Left forelimb (tissue), 1 donor: ENCODE measurements at places on chromosomes 2 and 18.

- no peak for DNase-seq
Observed at GRCh38 chr2:135728064-135728743, 13.5 kb upstream of the UBXN4 start.

DNA sequence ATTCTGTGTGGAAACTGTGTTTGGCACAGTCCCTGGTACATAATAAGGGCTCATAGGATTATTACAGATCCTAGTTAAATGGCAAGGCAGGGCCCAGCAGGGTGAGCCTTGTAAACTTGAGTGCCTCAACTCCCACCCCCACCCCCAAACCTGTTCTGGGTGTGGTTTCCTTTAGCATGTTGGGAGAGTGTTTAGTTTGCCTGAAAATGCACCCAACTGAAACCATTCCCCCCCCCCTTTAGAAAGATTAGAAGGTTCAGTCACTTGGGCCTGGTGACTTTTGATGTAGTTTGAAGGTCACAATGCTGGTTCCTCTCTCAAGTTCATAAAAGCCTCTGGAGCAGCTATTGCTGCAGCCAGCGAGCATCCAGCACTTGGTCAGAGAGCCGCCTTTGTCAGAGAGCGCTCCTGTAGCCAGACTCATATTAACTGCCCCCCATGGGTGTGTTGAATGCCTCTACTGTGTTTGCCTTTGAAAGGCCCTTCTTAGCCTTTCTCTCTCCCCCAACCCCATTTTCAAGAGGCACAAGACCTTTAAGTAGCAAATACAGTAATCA is 113.7 kb downstream of the SPTBN1 start:
- no peak for DNase-seq

GRCh38 chr2:231362555-231363184 is 32.8 kb upstream of the B3GNT7 start:
- DNase-seq: no peak

DNA sequence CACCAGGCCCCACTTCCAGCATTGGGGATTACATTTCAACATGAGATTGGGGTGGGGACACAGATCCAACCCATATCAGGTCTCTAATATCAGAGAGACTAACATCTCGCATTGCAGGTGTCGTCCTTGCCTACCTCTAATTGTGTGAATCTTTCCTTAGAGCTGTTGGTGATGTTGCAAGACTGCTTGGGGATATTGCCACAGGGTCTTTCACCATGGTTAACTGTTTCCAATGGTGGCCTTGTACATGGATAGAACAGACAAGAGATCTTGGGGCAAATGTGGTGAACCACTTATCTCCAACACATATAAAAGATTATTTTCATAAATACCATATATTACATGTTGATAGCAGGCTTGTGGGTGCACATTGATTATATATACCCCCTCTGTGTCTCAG is 270.3 kb upstream of the LINC00305 start:
- DNase-seq: no peak

- DNase-seq: no peak
Observed at GRCh38 chr2:113861740-113862139, 28.1 kb upstream of the ACTR3 start.

- DNase-seq: no peak
Observed at GRCh38 chr18:36352384-36352783, 54.9 kb downstream of the FHOD3 start.

DNA sequence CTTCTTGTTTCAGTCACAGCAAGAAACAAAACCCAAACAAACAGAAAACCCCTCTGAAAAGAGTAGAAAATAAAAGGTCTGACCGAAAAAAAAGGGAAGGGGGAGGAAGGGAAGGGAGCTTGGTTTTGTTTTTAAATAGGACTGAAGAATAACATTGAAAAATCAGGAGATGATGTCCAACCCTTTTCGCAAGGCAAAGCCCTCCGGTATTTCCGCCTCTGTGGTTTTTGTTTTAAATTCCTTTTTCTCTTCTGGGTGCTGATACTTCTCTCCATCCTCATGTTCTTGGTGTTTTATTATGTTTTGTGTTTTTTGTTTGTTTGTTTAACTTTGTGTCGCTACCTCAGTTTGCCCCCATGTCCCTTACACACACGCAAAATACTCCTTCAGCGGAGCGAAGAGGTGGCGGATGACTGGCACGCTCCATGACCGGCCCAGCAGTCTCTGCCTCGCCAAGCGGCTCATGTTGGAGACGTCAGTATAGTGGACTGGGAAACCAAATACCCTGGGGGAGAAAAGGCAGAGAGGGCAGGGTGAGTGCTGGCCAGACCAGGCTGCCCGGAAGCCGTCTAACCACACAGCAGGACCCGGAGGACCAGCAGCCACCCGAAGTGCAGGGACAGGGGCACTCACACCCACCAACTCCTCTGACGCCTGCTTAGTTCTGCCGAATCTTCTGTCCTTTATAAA is 65.7 kb upstream of the POMC start:
- DNase-seq: no peak

DNA sequence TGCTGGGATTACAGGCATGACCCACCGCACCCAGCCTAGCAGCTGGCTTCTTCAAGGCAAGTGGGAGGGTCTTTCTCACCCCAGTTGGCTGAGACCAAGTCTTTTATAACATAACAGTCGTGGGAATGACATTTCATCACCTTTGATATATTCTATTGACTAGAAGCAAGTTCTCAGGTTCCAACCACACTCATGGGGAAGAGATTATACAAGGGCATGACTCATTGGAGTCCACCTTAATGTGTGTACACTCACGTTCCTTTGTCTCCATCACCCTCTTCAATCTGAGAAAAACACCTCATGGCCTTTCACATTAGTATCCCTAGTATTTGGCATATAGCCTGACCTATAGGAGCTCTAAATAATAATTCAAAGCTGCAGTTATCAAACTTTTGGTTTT is 2.8 kb upstream of the BBS5 start:
- DNase-seq: no peak

DNA sequence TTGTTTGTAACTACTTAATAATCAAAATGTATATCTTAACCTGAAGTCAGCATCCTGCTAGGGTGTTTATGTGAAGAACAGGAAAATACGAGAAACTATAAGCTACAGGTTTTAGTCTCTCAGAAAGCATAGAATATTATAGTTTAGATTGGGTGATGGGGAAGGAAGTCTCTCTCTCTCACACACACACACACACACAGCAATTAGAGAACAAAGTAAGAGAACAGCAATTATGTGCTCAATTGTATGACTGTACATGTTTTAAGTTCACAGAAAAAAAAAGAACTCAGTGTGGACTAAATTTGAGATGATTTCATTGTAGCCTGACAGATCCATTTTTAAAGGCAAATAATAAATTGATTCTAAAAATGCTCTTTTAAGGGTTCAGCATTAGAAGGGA is 94.3 kb upstream of the ZNF516 start:
- no peak for DNase-seq

GRCh38 chr2:237546040-237546875 is 20.1 kb upstream of the PRLH start:
- DNase-seq: no peak

- no peak for DNase-seq
Observed at GRCh38 chr2:220120041-220120440, 492.6 kb downstream of the SLC4A3 start.

GRCh38 chr2:82239176-82239575 is 1934.6 kb upstream of the LRRTM1 start:
- no peak for DNase-seq

DNA sequence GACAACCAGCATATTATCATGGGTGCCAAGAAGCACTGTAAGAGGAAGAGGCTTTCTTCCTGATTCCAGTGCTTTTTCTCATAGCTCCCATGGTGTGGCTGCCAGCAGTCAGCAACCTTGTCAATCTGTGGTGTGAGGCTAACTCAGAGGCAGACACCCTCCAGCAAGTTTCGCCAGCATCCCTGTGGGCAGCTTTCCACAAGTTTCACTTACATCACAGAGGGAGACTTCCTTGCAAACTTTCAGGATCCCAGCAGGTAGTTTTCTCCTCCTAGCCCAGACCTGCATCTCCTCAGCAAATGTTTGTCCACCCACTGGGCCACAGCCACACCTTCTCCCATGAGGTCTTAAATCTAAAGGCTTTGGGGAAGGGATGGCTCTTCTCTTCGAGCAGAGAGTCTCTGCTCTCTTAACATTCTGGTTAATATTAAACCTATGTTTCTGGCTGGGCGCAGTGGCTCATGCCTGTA is 9.1 kb downstream of the DNAH7 start:
- no peak for DNase-seq

GRCh38 chr2:38269421-38269820 is 107.7 kb downstream of the ATL2 start:
- no peak for DNase-seq

GRCh38 chr2:12619975-12620374 is 96.8 kb upstream of the TRIB2 start:
- no peak for DNase-seq

DNA sequence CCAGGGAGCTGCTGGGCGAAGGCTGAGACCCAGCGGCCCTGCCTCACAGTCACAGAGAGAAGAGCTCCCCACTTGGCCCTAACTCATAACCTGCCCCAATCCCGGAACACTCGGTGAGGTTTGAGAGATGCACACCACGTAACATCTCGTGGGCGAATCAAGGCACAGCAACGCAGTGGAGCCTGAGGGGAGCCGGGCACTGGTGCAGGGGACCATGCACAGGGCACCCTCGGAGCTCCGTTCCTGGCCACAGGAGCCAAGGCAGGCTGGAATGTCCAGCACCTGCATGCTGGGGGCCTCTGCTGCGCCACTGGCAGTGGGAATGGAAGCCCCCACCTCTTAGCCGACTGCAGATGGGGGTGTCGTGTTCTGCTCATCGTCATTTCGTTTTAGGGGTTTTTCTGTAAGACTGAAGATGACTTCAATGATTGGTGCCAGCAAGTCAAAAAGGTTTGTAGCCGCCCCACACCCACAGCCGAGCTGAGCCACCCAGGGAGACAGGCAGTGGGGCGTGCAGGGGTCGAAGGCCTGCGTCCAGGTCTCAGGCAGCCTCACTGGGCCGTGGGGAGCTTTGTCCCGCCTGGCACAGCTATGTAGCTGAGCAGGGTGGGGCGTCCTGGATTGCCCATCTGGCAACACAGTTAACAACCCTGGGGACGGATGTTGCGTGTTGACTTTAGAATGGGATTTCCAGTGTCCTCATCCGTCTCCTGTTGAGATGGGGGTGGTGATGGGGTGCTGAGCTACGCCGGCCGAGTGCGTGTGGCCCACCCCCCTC is 16.1 kb downstream of the DTYMK start:
- no peak for DNase-seq

DNA sequence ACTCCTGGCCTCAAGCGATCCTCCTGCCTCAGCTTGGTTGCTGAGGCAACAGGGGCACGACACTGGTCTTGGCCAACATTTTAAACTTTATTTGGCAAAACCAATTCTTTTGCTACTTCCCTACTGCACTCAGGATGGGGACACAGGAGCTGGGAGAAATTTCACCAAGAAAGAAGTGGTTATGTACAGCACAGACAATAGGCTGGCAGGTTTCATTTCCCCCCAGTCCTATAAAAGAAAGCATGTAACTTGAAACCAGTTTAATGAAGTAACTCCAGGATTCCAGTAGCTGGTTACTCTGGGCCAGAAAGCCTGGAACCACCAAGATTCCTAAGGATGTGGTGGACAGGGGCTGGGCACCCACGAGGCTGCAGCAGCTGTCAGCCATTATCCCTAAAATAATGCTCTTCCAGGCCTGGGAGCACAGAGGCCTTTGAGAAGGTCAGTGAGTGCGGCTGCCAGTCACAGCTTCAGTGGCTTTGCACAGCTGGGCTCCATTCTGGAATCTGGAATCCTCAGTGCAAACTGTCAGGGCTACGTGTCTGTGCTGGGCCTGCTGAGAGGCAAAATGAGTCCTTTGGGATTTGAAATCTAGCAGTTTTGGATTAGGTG is 142.3 kb upstream of the ITGA6 start:
- no peak for DNase-seq

DNA sequence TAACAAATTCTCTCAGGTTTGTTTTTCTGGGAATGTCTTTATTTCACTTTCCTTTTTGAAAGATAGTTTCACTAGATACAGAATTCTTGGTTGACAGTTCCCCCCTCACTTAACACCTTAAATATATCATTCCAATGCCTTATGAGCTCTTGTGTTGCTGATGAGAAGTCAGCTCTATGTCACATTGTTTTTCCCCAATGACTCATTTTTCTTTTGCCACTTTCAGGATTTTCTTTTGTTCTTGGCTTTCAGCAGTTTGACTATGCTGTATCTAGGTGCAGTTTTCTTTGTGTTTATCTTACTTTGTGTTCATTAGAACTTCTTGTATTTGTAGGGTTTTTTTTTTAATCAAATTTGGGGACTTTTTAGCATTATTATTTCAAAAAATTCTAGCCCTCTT is 5.6 kb upstream of the RALBP1 start:
- DNase-seq: no peak

DNA sequence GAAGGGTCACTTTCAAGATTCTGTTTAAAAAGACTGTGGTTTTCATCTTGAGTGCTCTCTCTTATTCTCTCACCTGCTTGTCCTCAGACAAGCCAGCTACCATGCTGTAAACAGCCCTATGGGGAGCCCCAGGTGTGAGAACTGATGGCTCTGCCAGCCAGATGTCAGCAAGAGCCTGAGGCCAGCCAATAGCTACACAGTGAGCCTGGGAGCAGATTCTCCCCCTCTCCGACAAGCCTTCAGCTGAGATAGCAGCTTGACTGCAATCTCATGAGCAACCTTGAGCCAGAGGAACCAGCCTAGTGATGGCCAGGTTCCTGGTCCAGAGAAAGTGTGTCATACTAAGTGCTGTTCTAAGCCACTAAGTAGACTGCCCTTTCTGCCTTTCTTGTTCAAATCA is 272.1 kb downstream of the NAPG start:
- DNase-seq: no peak

DNA sequence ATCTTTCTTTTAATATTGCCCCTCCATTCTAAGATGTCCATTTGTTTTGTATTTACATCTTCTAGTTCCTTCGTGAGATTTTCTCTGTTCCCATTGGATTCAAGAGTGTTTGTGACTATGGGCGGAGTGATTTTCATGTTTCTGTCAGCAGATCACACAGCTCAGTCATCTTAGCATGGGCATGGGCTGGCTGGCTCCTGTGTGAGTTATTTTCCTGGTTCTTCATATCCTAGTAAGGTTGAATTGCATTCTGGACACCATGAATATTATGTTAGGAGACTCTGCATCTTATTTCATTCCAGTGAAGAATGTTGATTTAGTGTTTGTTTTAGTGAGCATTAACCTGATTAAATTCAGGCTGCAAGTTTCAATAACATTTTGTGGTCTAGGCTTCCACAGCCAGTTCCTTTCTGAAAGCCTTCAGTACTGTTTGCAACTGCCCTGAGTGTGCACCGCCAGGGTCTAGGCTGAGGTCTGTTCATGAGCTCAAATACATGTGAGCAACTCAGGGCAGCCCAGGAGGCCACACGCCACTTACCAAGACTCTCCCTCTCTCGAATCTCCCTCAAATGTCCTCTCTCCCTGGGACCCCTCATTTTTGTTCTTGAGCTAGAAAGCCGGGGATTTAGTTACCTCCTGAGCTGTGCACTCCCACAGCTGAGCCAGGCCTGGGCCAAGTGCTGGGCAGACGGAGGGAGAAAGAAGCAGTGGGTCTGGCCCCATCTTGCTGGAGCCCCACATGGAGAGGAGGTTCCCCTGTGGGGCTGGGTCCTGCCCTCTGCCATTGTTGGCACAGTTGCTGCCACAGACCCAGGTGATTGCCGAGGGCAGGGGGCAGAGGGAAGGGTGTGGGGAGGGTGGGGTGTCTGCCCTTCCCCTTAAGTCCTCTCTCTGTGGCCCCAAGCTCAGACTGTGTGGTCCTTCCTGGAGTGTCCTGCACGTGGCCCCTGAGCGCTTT is 145.9 kb downstream of the RTP5 start:
- no peak for DNase-seq

- DNase-seq: no peak
Observed at GRCh38 chr18:41170346-41170745, 784.7 kb upstream of the PIK3C3 start.

- no peak for DNase-seq
Observed at GRCh38 chr18:56176751-56177150, 461.6 kb downstream of the TXNL1 start.
